ENCODE measurements at places on chromosomes 6 and 20.
A peak's percentile ranks its signal among the peaks of the same experiment; 100 is the strongest.

DNA sequence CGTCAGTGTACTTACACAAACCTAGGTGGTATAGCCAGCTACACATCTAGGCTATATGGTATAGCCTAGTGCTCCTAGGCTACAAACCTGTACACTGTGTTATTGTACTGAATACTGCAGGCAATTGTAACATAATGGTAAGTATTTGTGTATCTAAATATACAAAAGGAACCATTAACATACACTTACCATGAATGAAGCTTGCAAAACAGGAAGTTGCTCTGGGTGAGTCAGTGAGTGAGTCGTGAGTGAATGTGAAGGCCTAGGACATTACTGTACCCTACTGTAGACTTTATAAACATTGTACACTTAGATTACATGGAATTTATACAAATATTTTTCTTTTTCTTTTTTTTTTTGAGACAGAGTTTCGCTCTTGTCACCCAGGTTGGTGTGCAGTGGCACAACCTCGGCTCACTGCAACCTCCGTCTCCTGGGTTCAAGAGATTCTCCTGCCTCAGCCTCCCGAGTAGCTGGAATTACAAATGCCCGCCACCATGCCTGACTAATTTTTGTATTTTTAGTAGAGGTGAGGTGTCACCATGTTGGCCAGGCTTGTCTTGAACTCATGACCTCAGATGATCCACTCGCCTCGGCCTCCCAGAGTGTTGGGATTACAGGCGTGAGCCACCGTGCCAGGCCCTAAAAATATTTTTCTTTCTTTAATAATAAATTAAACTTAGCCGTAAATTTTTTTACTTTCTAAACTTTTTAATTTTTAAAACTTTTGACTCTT lies 15.4 kb upstream of the KIAA1755 start:
- DNase-seq = no peak

GRCh38 chr6:124517339-124517738 lies 444.9 kb upstream of the RNF217 start:
- no peak for DNase-seq

GRCh38 chr6:127298475-127298874 lies 31.8 kb downstream of the RNF146 start:
- no peak for DNase-seq

GRCh38 chr6:159969921-159970320 lies 1.0 kb downstream of the IGF2R start:
- no peak for DNase-seq

- DNase-seq = no peak
Measured at GRCh38 chr20:20489054-20489453, 121.2 kb downstream of the INSM1 start.

DNA sequence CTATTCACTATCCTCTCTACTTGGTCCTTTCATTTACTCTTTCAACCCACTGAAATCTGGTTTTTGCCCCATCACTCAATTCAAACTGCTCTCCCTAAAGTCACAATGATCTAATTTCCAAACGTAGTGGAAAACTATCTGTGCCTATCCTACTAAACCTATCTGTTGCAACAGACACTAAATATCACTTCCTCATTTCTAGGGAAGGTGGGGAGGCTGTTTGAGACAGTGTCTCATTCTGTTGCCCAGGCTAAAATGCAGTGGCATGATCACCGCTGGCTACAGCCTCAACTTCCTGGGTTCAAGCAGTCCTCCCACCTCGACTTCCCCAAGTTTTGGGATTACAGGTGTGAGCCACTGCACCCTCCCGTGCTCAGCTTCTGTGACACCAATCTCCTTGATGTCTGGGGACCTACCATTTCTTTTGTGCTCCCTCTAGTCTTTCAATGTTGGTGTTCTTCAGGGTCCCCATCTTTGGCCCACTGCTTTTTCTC lies 8.8 kb downstream of the RANBP9 start:
- no peak for DNase-seq

- no peak for DNase-seq
Measured at GRCh38 chr6:33632558-33633039, 11.5 kb downstream of the ITPR3 start.

DNA sequence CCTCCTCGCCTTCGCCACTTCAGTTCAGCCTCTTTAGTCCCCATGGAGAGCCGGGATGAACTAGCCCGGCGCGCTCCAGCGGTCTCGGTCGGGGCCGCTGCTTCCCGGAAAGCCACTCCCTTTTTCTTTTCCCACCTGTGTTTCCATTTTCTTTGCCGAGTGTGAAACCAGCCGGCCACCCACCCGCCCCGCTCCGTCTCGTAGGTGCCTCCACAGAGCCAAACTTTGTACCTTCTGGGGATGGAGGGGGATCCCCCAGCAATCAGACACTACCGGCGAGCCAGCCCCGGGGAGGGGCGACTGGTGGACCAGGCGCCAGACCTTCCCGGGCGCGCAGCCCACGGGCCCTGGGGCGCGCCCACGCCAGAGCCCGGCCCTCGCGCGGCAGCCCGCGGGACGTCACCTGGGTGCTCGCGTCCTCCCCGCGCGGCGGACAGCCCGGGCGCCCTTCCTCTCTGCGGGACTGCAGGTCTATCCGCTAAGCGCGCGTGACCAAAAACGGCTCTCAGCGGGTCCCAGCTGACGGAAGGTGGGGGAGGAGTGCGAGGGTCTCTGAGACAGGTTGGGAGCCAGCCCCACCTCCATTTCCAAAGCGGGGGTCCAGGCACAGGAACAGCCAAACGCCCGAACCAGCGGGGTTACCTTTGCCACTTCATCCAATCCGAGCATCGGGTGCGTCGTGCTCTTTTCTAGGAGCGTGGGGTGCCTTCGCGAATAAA lies at the start of gene MCHR2:
MCHR2 (minus strand) TSS at position 691 of the 719 bp plus-strand sequence. CDS start 38,076 bp downstream, outside the sequence.
- DNase-seq = no peak

DNA sequence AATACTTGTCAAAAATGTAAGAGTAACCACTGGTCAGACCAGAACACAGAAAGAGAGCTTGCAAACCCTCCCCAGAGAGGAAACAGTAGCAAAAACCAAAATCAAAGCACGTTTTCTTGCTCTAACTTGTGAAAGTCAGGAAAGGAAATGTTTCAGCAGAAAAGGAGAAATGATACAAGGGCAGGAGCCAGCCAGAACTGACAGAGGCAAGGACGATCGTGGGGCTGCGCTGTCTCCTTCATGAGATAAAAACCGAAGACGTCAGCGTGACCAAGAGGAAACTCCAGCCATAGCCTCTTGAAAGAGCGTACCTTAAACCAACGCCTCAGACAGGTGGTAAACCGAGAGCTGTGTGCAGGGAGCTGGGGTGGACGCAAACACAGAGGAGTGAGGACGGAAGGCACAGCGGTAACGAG lies 27.5 kb downstream of the LAMA5 start:
- no peak for DNase-seq

- no peak for DNase-seq
Measured at GRCh38 chr6:101226677-101227135, 166.8 kb upstream of the GRIK2 start.

- no peak for DNase-seq
Measured at GRCh38 chr6:2782825-2783187, 17.6 kb downstream of the WRNIP1 start.

- no peak for DNase-seq
Measured at GRCh38 chr6:76262240-76262639, 189.8 kb upstream of the IMPG1 start.

GRCh38 chr20:35443003-35443402 lies 5.0 kb upstream of the GDF5 start:
- no peak for DNase-seq

DNA sequence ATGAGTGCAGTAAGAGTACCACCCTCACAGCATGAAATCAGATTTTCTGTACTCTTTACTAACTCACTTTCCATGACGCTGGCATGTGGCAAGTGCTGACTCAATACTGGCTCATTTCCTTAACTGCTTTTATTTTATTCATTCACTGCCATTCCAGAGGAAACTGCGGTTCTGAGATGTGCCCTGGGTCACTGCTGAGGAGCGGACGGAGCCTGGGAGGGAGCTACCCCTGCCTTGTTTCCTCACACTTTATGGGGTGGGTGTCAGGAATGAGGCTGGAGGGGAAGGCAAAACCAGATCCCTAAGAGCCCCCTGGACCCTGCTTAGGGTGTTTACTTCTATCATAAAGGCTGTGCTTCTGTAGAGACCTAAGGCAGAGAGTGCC lies 14.4 kb downstream of the NT5E start:
- DNase-seq = peak; percentile 25

- no peak for DNase-seq
Measured at GRCh38 chr6:13859871-13860555, 45.7 kb upstream of the MCUR1 start.

- no peak for DNase-seq
Measured at GRCh38 chr6:10422737-10423034, 7.8 kb upstream of the TFAP2A start.

GRCh38 chr6:118639054-118639964 lies 12.1 kb downstream of the CEP85L start:
- DNase-seq = no peak

- DNase-seq = no peak
Measured at GRCh38 chr6:168073937-168074730, 4.9 kb downstream of the FRMD1 start.

GRCh38 chr6:137734005-137734874 lies 132.8 kb upstream of the TNFAIP3 start:
- DNase-seq = no peak

GRCh38 chr6:32982084-32982701 lies 13.8 kb downstream of the BRD2 start:
- no peak for DNase-seq

GRCh38 chr20:35497780-35498189 lies 31.7 kb downstream of the C20orf173 start:
- peak; percentile 19 for DNase-seq
